H9 (cell line): ENCODE measurements at places on chromosomes 6 and 20.

- DNase-seq: no peak
These were observed 69.9 kb downstream of the HACE1 start for GRCh38 chr6:104789770-104790190.

DNA sequence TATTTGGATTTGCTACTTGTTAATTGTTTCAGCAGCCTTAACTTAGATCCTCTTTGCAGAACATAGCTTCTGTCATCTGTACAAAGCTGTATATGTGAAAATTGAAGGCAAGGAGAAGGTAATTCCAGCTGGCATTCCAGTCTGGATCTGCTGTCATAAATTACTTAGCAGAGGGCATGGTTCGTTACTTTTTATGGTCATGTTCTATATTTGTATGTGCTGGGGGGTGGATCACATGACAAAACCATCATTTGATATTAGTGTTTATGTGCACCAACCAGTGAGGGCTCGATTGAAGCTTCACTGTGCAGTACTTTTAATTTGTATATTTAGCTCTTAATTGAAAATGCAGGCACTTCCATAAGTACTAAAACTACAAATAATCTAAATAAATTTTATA is 80.2 kb downstream of the CAP2 start:
- DNase-seq: no peak

- no peak for DNase-seq
These were observed 41.8 kb upstream of the MTRF1L start for GRCh38 chr6:153044295-153044694.

DNA sequence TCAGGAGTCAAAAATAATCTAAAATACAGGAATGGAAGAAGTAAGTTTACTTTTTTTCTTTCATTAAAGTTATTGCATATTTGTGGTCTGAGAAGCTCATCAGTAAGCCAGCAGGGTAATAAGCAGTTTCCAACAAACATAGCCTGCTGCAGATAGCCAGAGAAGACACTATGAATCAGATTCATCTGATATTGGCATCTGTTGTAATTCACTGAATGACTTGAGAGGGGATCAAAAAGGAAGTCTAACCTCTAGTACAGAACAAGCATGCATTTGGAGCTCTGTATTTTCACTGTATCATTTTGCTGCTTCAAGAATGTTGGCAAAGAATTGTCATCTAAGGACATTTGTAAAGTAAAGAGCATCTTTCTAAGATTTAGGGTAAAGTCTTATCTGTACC is 53.8 kb upstream of the UFL1 start:
- no peak for DNase-seq
